ENCODE measurements at places on chromosomes 2 and 18. TPM values are rescaled to one million over a fixed set of nuclear protein-coding genes. Genes with fewer than 3 reads are reported as not detected.
A peak's percentile ranks its signal among the peaks of the same experiment; 100 is the strongest.

- DNase-seq: no peak
These were observed 29.7 kb upstream of the CCDC150 start for GRCh38 chr2:196609806-196610205.

DNA sequence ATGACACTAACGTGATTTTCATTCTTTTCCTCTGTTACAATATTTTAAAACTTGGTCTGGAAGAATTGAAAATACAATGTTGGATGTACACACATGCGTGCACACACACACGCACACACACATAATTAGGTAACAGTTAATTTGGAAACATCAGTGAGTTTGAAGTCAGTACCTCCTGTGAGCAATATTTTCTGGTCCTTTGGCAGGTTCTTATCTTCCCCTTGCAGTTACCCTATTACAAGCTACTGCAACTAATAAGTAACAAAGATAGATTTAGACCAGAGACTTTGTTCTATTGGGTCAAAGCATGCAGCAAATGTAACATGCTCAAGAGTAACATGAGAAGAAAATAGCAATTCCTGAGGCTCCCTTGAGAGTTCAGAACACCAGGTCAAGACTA, 73.3 kb downstream of the ZNF385B start:
- DNase-seq: no peak

Gene UGT1A1
- 0.58 TPM for polyA plus RNA-seq

GRCh38 chr18:10913919-10914318, 235.4 kb downstream of the PIEZO2 start:
- DNase-seq: no peak

Gene CROCC2
- polyA plus RNA-seq: 0.10 TPM

- no peak for DNase-seq
These were observed 29.0 kb upstream of the SLC35F6 start for GRCh38 chr2:26735097-26735496.

DNA sequence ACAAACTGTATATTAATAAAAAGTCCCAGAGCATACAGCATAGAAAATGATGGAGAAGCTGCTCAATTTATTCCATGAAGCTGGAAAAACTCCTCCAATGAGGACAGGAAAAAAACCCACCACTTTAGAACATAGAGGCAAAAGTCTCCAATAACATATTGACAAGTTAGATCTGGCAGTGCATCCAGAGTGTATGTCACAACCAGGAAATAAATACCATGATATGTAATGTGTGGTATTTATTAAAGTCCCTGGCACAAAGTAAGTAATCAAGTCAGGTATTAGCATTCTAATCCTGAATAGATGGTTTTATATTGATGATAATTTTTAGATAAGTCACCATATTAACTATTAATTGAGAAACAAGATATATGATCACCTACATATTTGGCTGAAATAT, 427.3 kb upstream of the HS6ST1 start:
- DNase-seq: no peak

Gene MPHOSPH10
- 55.8 TPM for polyA plus RNA-seq

GRCh38 chr2:223967981-223968380, 10.7 kb downstream of the MRPL44 start:
- DNase-seq: no peak

GRCh38 chr18:23784832-23785245, 95.6 kb downstream of the LAMA3 start:
- no peak for DNase-seq

DNA sequence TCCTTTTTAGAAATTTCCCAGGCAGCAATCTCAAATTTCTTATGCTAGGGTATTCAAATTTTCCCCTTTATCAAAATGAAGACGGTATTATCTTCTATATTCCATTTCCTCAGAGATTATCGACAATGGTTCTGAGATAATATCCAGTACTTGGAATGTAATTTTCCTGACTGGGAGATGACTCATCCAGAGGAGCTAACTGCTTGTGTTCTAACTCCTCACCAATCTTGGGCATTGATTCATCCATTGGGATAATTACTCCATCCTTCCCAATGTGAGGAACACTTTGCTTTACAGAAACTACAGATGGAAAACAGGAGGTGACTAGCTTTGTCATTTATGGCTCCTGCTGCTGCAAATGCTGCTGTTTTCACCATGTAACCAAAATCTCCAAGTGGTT, 239.4 kb upstream of the LYPD1 start:
- no peak for DNase-seq

DNA sequence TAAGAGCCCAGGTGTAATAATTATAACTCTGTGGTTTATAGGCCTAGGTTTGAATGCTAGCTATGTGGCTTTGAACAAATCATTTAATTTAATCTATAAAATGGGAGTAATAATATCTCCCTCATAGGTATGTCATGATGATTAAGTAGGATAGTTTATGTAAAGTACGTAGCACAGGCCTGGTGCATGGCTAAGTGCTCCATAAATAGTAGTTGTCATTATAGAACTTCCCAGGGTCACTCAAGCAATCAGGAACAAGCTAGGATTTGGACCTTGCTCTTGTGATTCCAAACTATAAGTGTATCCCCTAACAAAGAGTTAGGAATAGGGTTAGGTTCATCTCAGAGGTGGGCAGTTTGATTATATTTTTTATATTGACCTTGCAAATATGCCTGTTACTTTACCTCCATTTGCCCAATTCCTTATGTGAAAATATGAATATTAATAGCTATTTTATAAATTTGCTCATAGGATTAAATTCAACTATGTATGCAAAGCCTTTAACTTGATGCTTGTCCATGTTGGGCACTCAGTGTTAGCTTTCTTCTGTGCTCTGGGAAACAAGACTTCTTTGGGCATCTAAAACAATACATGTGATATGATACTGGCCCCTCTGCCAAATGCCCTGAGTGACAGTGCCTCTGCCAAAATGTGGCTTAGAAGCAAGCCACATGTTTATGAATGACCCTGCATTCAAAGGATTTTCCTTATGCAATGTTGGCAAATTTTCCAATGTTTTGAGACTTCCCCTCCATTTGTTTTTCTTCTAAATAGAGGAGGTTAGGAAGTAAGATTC, 353.6 kb downstream of the KIAA1328 start:
- no peak for DNase-seq

DNA sequence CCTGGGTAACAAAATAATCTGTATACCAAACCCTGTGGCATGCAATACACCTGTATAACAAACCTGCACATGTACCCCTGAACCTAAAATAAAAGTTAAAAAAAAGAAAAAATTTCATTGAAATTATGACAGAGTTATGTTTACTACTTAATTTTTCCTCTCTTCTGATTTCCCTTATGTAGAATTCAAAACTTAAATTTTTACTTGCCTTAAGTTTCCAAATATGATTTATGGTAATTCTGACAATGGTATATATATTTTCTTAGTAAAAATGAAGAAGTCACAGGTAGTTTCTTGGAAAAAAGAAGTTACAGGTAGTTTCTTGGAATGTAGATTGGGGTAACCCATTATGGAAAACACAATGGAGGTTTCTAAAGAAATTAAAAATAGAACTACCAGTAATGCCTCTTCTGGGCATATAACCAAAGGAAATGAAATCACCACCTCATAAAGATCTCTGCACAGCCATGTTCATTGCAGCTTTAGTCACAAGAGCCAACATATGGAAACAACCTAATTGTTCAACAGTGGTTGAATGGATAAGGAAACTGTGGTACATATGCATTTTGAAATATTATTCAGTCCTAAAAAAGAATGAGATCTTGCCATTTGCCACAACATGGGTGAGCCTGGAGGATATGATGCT, 164.9 kb downstream of the BABAM2 start:
- no peak for DNase-seq

DNA sequence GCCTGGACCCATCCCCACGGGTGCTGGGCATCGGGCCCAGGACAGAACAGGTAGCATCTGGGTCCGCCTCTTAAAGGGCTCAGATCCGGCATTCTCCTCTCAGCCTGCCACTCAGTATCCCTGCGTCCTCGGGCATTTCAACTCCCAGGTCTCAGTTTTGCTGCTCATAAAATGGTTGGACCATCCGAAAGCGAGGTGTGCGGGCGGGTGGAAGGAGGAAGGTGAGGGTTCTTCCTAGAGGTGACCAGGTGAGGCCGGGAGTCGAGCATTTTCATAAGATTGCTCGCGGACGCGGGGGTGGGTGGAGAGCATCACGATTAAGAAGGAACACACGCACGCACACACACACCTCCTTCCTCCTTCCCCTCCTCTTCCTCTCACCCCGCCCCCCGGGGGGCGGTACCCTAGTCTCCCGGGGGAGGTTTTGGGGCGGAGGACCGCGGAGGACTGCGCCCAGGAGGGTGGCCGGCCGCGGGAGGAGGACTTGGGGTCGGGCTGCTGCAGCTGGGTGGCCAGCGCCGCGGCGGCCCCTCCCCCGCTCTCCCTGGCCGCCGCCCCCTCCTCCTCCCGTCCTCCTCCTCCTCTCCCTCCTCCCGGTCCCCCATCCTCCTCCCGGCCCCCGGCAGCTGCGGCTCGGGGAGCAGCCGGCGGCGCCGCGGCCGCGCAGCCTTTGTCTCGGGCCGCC, 97.9 kb upstream of the GPR45 start:
- peak; percentile 47 for DNase-seq

Gene PSMA8
- polyA plus RNA-seq: not detected

- DNase-seq: peak; percentile 19
These were observed 2.8 kb downstream of the FOSL2 start for GRCh38 chr2:28395334-28396061.

- peak; percentile 33 for DNase-seq
These were observed 1.2 kb downstream of the PPP1CB start for GRCh38 chr2:28752631-28753376.

DNA sequence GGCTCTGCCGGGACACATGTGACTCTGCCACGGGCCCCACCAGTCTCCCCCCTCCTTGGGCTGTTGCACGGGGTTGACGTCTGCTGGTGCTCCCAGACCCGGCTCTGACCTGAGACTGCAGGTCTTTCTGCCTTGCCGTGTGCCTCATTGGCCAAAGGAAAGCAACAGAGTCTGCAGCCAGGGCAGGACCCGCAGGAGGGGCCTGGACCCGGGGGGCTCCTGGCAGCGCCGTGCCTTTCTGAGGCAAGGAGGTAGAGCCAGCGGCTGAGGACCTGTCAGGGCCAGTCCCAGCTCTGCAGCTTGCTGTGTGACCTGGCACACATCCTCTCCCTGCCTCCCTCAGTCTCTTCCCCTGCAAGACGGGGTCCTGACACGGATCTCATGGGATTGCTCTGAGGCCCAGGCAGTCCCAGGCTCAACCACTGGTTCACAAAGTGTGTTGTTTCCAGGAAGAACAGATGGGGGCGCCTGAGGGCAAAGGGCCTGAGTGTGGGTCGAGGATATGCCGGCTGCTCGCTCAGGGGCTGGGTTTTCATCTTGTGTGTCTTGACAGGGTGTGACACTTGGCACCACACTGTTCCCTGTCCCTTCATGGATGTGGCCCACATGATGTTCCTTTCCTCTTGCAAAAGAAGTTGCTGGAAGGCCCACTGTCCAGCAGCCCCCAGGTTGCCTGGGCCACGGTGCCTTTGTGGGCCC, 9.0 kb downstream of the CAPN10 start:
- no peak for DNase-seq

- no peak for DNase-seq
These were observed 88.2 kb downstream of the TMEM131 start for GRCh38 chr2:97907369-97908100.

GRCh38 chr2:241180495-241180894, 8.0 kb upstream of the ANO7 start:
- DNase-seq: no peak

GRCh38 chr2:36338827-36339145, 16.8 kb upstream of the CRIM1 start:
- DNase-seq: no peak

Gene SERPINB13
- polyA plus RNA-seq: not detected

GRCh38 chr2:5986801-5987787, 294.9 kb downstream of the SOX11 start:
- DNase-seq: no peak

DNA sequence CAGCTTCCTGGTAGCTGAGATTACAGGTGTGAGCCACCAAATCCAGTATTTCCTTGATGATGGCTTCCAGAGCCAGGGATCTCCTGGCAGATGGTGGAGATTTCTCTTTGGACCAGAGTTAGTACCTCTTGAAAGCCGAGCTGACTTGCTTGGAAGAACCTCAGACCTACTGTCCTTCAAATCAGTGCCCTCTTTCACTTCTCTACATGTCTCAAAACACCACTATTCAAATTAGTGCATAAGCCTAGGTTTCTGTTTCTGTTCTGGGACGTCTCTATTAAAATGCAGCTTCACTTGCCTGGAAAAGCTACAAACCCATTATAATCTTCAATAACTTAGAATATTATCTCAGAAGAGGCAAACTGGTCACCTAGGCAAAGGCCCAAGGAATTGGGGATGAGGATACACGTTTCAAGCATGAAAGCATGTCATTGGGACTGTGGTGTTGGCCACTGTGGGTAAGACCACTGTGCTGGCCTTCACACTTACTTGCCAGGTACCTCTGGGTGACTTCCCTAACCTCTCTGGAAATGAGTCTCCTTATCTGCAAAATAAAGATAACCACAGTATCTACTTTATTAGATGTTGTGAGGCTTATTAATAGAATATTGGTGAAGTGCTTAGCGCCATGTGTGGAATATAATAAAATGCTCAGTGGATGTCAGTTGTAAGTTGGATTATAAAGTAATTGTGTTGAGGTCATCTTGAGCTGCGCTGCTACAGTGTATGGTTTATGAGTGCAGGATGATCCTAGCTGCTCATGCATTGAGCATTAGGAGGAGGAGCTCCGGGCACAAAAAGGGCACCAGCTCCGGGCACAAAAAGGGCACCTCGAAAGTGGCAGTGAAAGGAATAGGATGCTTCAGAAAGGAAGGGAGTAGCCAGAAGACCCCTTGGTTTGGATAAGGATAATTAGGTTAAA, 84.5 kb downstream of the DOCK10 start:
- no peak for DNase-seq
